ENCODE measurements at places on chromosomes 5 and 9.

GRCh38 chr5:66143473-66144073, 527 bp upstream of the SREK1 start:
- DNase-seq = no peak

DNA sequence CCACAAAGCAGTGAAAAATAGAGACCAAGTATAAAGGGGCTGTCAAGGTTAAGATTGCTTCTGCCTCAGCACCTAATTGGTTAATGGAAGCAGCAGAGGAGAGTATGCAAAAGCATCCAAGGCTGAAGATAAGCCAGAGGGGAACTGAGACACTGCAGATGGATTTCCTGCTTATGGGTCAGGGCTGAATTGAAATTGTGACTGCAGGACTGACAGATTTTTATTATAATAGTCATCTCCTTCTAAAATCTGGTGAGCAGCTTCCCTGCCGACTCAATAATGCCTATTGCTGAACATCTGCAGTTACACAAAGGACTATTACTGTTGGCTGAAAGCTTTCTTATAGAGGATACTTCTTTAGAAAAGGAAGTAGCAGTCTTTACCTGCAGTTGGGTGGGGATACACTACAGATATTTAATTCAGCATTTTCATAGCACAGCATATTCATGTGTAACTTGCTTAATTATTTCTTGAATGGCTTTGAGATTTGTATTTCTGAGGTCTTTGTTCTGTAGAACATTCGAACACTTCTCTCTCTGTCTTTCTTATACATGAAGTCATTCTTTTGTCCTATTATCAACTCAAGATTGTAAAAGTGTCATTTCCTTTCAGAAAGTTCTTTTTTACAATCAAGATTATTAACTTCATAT, 363.0 kb upstream of the RIOK2 start:
- DNase-seq = no peak

DNA sequence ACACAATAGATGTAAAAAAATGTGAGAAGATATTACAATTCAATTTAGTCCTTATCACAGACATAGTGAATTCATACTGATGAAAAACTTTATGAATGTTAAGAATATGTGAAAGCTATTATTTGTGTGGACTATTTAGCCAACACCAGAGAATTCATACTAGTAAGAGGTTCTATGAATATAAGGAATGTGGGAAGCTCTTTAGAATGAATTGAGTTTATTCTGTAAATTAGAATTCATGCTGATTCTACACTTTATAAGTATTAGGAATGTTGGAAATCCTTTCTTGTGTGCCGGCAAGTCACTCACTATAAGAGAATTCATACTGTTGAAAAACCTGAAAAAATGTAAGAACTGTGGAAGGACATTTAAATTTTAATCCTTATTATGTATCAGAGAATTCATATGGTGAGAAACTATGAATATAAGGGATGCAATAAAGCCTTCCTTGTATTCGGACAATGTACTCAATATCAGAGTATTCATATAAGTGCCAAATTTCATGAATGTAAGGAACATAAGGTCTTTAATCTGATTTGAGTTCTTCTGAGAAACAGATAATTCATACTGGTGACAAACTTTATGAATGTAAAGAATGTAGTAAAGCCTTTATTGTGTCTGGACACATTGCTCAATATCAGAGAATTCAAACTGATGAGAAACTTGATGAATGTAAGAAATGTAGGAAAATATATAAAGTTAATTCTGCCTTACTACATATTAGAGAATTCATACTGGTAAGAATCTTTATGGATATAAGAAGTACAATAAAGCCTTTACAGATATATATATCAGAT, 21.6 kb upstream of the PCDHA1 start:
- peak; percentile 14 for DNase-seq

GRCh38 chr9:221989-222776, 7.5 kb downstream of the DOCK8 start:
- DNase-seq = no peak

GRCh38 chr9:137721479-137721878, 102.7 kb downstream of the EHMT1 start:
- no peak for DNase-seq

DNA sequence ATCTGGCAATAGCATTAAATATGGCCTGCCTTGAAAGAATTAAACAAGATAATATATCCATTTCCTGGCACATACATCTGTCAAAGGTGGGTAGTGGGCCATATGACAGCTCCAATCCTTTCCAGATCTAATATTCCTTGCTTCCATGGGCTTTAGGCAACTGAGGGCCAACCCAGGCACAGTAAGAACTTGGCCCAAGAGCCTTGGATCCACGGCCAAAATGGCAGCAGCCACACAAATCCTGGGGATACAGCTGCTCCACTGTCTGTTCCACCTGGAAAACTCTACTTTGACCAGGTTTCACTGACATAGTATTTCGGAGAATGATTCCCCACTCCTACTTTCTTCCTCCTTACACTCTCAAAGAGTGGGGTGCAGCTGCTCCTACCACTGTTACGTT, 13.3 kb downstream of the HAVCR1 start:
- DNase-seq = no peak

DNA sequence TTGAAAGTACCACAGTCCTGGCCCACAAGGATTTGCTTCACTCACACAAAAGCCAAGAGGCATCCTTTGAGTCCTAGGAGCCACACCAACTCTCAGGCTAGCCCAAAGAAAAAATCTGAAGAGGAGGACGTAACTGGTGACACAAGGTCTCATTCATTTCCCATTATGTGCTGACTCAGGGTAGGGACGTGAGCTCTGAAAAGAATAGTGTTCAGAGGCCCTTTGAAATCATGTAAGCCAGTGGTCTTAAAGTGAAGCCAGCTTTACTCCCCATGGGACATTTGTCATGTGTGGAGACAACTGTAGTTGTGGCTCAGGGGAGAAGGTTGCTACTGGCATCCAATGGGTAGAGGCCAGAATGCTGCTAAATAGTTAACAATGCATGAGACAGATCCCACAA, 332.4 kb downstream of the KCTD16 start:
- no peak for DNase-seq

- DNase-seq = peak; percentile 76
Measured at GRCh38 chr5:149210225-149210624, 61.4 kb upstream of the AFAP1L1 start.

Measured in astrocyte of the spinal cord (primary cell).